ENCODE measurements at places on chromosomes 13 and 19.

DNA sequence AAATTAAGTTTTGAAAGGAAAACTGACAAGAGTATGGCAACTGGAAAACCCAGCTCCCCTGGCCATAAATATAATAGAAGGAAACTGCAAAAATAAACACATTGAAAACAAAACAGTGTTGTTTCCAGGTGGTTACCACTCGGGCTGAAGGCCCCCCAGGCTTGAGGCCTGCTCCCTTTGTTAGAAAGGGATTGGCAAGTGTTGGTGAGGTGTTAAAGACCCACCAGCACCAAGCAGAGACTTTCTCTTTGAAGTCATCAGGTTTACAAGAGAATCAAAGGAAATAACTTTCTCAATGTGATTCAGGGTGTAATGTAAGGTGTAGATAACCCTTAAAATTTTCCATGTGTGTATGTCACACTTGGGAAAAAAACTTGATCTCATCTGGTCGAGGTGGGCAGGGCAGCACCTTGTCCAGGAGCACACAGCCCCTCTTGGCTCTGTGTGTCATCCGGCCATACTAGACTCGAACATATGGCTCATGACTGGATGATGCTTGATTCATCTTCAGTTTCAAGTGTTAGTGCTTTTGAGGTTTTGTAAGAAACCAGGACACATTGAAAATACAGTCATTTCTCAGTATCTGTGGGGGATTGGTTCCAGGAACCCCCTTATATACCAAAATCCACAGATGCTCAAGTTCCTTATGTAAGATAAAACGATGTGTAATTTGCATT lies 7.8 kb downstream of the ACTN4 start:
- peak; percentile 61 for DNase-seq

GRCh38 chr13:100600461-100600860 lies 11.9 kb upstream of the GGACT start:
- DNase-seq: no peak

- no peak for DNase-seq
These were observed 201.9 kb downstream of the RFC3 start for GRCh38 chr13:34019870-34020269.

- no peak for DNase-seq
These were observed 958.4 kb upstream of the SLC10A2 start for GRCh38 chr13:104024416-104025170.

DNA sequence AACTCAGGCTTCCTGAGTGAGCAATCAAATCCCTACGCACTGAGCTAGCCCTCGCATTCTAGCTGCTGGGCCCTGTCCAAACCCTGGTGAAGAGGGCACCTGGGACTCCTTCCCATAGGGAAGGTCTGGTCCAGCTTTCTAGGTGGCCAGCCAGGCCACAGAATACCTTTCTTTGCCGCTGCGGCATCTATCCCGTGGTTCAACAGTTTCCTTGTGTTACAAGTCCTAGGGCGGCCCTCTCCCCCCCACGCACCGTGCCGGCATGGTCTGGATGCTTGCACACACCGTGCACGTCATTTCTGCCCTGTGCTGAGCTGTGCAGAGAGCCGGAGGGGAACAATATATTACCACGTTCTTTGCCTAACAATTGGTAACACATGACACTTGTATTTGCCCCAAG lies 164.6 kb upstream of the TSHZ3 start:
- no peak for DNase-seq

GRCh38 chr13:113731192-113732175 lies 27.5 kb upstream of the TMEM255B start:
- DNase-seq: no peak

- DNase-seq: no peak
These were observed 64.9 kb upstream of the FGF14 start for GRCh38 chr13:102466610-102467190.

- no peak for DNase-seq
These were observed 75.2 kb downstream of the ABCC4 start for GRCh38 chr13:95226050-95226449.

DNA sequence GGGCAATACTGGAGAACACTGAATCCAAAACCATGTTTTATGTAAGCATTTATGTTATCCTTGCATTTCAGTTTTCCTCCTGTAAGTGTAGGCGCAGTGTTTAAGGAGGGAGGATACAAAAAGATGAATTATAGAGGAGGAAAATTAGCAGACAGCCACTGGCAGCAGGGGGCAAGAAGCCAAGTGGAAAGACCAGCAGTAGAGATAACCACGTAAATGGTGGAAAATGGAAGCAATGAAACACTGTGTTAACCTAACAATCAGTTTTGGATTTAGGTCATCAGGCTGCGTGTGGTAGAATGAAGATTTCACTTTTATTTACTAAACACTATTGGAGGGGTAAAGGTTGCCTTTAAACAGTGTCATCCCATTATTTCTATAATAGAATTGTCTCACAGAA lies 447.3 kb downstream of the GPC6 start:
- DNase-seq: no peak

GRCh38 chr19:46732966-46733689 lies 12.7 kb upstream of the FKRP start:
- DNase-seq: no peak

GRCh38 chr19:51064534-51065220 lies at the start of gene KLK13:
KLK13 (minus strand) TSS chr19:51065092; CDS start chr19:51065067, 25 bp downstream.
- DNase-seq: no peak

GRCh38 chr13:41696163-41697003 lies 239.0 kb downstream of the RGCC start:
- DNase-seq: no peak

Data from stimulated activated CD8-positive, alpha-beta memory T cell treated with anti-CD3 and anti-CD28 coated beads, Interleukin-7, amount 100 ng/mL, for 48 hours (primary cell).